PC-9 (cell line): ENCODE measurements at places on chromosomes 2 and 18. TPM values are rescaled to one million over a fixed set of nuclear protein-coding genes. Genes with fewer than 3 reads are reported as not detected.

- DNase-seq = no peak
These were observed 3.8 kb upstream of the CAPN10 start for GRCh38 chr2:240582781-240583180.

- no peak for DNase-seq
These were observed 11.0 kb upstream of the CNGA3 start for GRCh38 chr2:98335271-98335670.

GRCh38 chr2:85538507-85539360 lies at the start of gene MAT2A:
Gene MAT2A, plus strand, starts transcription at chr2:85539168. Its CDS starts 120 bp downstream, at chr2:85539288.
- DNase-seq = peak; percentile 81

Gene SOX11
- not detected in 2 replicates for total RNA-seq
